ENCODE measurements at places on chromosomes 4 and X.
A peak's percentile ranks its signal among the peaks of the same experiment; 100 is the strongest.

GRCh38 chr4:24419181-24420034, 164.9 kb downstream of the DHX15 start:
- peak; percentile 84 for DNase-seq

DNA sequence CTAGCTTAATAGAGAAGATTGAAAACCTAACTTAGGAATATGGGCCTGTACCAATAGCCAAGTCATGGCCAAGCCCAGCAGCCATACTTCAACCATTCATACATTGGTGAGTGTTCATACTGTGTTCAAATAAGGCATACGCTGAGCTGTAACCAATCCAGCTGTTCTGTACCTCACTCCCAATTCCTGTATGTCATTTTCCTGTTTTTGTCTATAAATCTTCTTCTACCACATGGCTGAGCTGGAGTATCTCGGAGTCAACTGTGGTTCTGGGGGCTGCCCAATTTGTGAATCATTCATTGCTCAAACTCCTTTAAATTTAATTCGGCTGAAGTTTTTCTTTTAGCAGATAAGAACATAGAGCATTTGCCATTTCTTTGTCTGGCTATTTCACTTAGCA, 195.3 kb upstream of the ANKRD50 start:
- DNase-seq, result no peak

GRCh38 chr4:53967986-53968385, 96.4 kb downstream of the CHIC2 start:
- no peak for DNase-seq

GRCh38 chr4:112836895-112837294, 200.0 kb downstream of the LARP7 start:
- no peak for DNase-seq

- peak; percentile 54 for DNase-seq
Measured at GRCh38 chr4:82430964-82431745, 765 bp downstream of the ENOPH1 start.

- no peak for DNase-seq
Measured at GRCh38 chrX:139825618-139826017, 107.2 kb downstream of the ATP11C start.

- DNase-seq, result peak; percentile 46
Measured at GRCh38 chr4:77699731-77700210, 94.2 kb downstream of the CXCL13 start.

GRCh38 chr4:31692399-31692940, 972.3 kb downstream of the PCDH7 start:
- no peak for DNase-seq

- DNase-seq, result no peak
Measured at GRCh38 chrX:151801980-151802379, 67.4 kb downstream of the CNGA2 start.

DNA sequence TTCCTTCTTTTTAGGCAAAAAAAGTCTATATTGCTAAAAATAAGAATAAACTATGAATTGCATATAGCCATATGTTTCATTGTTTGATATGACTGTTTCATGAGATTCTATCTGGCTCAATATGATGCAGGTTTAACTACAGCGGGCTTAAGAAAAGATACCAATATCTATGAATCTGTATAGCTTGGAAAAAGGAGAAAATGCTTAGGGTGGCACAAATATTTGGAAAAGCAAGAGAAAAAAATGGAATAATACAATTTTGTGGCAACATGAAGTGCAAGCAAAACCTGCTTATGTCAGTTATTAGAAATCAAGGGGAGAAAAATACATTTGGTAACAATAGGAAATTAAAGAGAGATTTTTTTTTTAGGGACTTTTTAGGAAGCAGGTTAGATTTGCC, 48.3 kb upstream of the NFKB1 start:
- no peak for DNase-seq

- no peak for DNase-seq
Measured at GRCh38 chrX:131724292-131724691, 180.4 kb downstream of the OR13H1 start.

DNA sequence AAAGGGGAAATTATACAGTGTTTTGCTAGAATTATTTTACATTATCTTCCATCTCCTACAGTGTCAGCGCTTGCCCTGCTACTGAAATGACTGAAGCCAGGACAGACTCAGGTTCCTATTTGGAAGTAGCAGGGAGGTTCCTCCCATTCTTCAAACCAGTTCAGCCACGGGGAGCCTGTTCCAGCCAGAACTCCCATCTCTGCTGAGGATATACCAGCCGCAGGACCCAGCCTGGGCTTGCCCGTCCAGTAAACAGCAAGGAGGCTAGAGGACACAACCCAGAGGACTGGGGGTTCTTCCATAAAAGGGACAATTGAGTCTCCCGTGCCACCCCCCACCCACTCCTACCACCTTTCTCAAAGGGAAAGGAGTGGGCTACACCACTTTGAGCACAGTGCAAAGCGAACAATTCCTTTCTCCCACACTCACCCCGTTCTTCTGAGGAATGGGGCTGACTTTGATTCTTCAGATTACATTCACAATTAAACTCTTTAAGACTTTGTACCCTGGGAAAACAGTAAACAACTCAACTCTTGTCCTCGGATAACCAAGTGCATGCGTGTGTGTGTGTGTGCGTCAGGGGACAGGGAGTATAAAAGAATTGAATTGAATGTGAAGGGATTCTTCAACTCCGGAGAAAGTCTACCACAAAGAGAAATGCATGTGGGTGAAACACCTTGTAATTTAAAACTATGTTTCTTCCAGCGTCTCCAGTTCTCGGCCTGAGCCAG, 31.0 kb upstream of the PPARGC1A start:
- DNase-seq, result no peak

DNA sequence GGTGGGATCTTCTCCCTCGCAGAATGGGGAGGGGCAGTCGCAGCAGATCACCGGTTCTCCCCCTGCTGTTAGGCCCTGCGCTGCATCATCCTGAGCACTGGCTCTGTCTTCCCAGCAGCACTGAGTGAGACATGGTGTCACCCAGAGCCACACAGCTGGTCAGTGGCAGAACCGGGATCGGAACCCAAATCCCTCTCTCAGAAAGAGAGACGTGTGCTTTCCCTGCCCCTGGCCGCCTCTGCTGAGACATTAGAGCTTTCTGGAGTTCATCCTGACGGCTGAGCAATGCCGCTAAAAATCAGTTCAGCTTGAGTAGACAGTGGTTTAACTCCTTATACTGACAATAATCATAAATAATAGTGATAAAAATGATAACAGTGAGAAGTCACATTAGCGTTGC, 87.9 kb downstream of the EVC start:
- no peak for DNase-seq

GRCh38 chr4:183599284-183599683, 59.7 kb downstream of the RWDD4 start:
- DNase-seq, result no peak

- no peak for DNase-seq
Measured at GRCh38 chrX:10769696-10770619, 149.6 kb upstream of the MID1 start.

GRCh38 chr4:8585186-8585585, 5.0 kb downstream of the GPR78 start:
- DNase-seq, result no peak

GRCh38 chrX:124231451-124231759, 101.1 kb upstream of the TEX13D start:
- DNase-seq, result no peak

DNA sequence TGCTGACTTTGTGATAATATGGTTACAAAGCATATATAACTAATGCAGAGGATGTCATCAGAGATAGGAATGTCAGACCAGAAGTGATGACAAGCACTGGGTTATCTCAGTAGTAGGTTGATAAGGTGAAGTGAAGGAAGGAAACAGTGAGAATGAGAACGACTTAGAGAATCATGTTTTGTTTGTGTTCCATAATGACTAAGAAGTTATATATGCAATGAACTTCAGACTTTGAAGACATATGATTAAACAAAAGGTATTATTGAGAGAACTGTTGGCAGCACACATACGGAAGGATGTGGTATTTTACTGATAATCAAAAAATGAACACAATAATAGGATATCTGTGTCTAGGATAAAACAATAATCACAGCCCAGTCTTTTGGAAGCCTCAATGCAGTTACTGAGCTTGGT, 18.3 kb upstream of the HHIP start:
- DNase-seq, result no peak

DNA sequence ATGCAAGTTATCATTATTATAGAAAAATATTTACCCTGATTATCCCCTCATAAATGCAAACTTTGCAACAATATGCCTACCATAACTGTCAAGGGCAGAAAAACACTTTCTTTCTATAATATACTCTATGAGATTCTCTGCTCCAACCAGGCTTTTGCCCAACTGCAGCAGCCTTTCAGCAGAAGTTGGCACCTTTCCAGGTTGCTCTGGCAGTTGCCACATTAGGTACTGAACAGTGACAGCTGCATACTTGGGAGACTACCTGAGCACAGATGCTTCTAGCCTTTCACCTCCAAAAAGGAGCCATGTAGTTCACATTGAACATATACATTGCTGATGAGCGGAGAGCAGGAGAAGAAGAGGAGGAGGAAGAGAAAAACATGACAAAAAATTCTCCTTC, 69.5 kb upstream of the BRWD3 start:
- DNase-seq, result peak; percentile 18

- DNase-seq, result no peak
Measured at GRCh38 chr4:124390861-124391260, 321.7 kb downstream of the ANKRD50 start.

- DNase-seq, result no peak
Measured at GRCh38 chr4:42101446-42101975, 50.9 kb downstream of the BEND4 start.

DNA sequence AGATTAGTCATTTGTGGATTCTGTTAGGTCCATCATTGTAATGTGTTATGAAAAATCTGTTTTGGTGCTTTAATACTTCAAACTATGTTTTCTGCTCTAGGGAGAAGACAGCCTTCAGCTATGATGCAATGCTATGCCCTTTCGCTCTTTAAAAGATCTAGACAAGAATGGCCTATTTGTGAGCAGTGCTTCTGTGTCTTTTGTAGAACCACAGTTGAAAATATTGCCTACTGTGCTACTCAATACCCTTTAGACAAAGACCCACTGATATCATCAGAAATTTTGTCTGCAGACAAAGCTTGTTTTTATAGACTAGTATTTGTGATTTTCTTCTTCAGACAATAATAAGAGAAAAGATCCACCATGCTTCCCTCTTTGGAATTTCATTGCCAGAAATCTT, 44.6 kb upstream of the SLITRK2 start:
- no peak for DNase-seq

DNA sequence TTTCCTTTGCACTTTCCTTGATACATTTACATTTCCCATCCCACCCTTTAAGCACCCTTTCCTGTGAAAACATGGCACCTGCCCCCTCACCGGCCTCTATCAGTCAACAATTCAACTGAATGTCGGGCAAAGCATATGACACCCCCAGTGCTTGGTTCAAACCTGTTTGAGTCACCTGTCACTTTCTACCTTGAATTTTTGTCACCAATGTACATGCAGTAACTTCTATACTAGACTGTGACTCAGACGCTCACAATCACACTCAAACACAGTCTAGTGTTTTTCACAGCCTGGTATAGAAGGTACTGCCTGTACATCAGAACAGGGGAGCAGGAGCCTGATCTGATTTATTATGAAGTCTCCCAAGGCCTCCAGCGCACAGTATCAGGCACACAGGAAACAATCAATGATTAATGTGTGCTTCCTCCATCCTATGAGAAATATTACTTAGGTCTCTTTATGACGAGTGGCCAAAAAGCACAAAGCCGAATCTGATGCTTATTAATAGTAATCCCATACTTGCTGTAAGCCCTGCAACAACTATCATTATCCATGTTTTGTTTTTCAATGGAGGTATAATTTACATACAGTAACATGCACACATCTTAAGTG, 49.2 kb upstream of the FAM9C start:
- no peak for DNase-seq

DNA sequence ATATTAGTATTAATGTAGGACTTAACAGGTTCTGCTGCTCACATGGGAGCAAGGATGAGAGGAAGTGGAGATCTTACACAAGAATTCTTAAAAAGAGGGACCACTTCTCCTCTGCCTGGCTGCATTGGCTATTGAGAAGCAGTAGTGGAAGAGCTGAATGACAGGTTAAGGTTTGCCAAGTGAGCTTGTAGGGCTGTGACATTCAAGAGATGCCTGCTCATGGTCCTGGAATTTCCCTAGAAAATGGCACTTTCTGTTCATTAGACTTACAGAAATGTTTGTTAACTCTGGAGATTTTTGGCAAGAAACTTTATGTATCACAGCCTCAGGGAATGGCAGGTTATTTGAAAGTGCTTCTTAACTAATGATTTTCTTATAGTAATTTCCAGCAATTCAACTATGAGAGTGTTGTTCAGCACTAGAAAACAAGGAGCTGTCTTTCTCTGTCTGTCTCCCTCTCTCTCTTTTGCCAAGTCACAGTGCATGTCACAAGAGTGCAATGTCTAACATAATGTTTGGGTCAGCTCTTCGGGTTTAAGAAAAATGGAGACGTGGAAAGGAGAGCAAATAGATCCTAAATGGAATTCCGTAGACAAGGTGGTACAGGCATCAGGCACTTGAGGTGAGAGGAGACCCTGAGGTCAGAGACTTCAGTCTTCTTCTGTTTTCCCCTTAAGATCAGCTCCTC, 8.3 kb upstream of the NAP1L5 start:
- DNase-seq, result no peak

GRCh38 chr4:24831637-24832036, 36.3 kb downstream of the SOD3 start:
- no peak for DNase-seq

DNA sequence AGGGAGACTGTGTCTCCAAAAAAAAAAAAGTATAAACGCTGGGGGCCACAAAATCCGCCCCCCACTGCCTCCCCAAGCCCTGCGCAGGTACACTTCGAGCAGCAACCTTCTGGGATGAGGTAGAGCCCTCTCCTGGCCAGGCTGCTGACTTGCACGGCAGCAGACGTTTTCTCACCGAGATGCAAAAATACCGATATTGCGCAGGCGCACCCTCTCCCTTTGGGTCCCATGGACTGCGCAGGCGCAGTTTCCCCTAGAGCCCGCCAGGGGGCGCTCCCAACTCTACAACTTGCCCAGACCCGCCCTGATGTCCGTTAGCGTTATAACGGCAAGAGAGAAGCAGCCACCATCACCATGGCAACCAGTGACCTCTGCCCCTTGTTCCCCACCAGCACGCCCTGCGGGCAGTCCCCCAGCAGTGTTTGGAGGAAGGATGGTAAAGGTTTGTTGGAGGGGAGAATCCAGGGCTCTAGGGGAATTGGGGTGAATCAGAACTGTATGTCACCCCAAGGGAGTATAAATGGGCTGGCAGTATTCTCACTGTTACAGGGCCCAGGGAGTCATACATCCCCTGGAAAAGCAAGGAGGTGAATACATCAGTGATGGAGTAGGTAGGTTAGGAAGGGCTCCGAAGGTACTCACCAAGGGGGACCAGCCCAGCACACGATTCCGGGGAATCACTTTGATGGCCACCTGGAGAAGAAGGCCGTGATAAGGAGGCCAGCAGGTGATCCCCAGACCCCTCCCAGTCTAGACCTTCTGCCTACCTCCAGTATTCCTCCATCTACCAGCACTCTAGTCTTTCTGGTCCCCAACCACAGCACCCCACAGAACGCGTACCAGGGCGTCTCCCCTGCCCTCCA, 1.5 kb downstream of the PIM2 start:
- DNase-seq, result peak; percentile 95

- DNase-seq, result no peak
Measured at GRCh38 chrX:16589211-16589610, 60.7 kb upstream of the S100G start.
